ENCODE measurements at places on chromosomes 6 and 20. TPM values are rescaled to one million over a fixed set of nuclear protein-coding genes. Genes with fewer than 3 reads are reported as not detected.
A peak's percentile ranks its signal among the peaks of the same experiment; 100 is the strongest.

KCNQ2 gene
- 2.3 TPM for total RNA-seq

DNA sequence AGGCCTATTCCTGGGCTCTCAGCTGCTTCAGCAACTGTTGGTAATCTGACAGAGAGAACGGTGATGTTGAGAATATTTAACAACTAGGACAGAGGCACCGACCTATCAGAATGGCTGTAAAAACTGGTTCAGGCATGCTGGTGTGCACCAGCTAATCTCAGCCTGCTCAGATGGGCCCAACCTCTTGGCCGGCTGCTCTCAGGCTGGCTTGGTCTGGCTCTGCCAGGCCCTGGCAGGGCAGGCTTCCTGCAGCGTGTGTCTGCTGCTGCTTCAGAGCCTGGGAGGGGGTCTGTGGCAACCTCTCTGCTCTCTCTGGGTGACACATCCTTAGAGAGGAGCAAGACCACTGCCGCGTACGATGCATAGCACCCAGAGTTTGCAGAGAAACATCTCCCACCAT, 4.8 kb downstream of the SLC2A12 start:
- peak; percentile 55 for DNase-seq

CD83 gene
- 1.8 TPM for total RNA-seq

GRCh38 chr20:49938173-49939163, 2.3 kb downstream of the RNF114 start:
- DNase-seq, result peak; percentile 69

DNA sequence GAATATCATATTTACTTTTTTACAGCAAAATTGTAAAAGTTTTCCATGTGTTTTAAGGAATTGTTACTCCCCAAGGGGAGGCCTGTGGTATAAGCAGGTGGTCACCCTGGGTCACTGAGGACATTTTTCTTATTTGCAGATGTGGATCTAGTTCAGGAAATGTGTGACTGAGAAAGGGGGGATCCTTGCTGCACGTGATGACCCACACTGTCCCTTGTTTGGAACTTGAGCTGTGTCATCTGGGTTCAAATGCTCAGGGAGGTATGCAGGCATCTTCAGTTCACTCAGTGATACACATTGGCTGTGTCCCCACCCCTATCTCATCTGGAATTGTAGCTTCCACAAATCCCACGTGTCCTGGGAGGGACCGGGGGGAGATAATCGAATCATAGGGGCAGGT, 431.9 kb upstream of the CDH4 start:
- no peak for DNase-seq

DNA sequence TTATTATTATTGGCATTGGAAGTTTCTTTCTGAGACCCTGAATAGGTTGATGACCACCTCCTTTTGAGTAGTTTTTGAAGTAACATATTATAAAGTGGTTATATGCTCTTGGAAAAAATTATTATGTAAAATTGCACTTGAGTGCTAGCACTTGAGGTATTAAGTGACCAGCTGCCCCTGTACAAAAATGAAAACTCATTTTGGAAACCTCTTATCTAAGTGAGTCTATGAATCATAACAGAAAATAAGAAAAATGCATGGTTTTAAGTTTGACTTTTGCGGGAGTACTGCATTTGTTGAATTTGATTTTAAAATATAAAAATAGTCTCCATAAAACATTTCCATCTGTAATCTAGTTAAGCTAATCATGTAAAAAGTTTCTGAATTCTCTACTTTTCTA, 248.3 kb downstream of the TMEM242 start:
- no peak for DNase-seq

- no peak for DNase-seq
Observed at GRCh38 chr6:143258945-143259344, 191.6 kb downstream of the ADAT2 start.

SRXN1 gene
- 55.3 TPM for total RNA-seq

DNA sequence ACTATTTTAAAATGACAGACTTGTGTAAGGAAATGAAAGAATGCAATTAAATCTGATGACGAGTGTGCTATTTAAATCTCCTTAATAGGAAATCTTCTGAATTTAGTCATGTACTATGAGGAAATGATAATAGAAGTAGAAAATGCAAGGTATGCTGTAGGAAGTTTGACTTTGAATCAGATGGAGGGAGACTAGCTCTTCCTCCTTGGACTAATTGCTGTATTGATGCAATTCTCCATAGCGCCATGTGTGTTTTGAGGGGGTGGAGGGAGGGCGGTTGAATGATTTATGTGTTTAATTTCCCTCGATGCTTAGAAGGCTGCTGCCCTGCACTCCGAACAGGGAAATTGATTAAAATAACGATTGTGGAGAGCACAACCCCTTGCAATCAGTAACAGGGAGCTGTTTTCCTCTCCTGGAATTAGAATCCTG, 214.4 kb upstream of the PRND start:
- no peak for DNase-seq

GMDS gene
- total RNA-seq, result 7.2 TPM

KCNQ5 gene
- total RNA-seq, result 0.11 TPM

DNA sequence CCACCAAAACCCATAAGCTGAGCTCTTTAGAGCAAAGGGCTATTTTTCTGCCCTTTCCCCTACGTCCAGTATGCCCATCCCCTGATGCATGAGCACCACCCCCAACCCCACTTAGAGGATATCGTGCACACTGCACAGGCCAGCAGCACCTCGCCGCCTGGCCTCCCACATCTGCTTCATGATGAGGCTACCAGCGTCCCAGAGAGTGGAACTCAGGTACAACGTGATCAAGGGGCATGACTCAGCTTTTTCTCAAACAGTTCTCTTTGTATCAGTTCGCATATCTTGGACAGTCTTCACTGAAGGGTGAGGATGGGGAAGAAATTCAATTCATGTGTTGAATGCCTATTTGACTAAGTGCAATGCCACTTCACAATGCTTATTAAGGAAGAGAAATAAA, 81.9 kb upstream of the QKI start:
- DNase-seq, result no peak

- DNase-seq, result no peak
Observed at GRCh38 chr20:21796059-21796458, 90.6 kb downstream of the PAX1 start.

DNA sequence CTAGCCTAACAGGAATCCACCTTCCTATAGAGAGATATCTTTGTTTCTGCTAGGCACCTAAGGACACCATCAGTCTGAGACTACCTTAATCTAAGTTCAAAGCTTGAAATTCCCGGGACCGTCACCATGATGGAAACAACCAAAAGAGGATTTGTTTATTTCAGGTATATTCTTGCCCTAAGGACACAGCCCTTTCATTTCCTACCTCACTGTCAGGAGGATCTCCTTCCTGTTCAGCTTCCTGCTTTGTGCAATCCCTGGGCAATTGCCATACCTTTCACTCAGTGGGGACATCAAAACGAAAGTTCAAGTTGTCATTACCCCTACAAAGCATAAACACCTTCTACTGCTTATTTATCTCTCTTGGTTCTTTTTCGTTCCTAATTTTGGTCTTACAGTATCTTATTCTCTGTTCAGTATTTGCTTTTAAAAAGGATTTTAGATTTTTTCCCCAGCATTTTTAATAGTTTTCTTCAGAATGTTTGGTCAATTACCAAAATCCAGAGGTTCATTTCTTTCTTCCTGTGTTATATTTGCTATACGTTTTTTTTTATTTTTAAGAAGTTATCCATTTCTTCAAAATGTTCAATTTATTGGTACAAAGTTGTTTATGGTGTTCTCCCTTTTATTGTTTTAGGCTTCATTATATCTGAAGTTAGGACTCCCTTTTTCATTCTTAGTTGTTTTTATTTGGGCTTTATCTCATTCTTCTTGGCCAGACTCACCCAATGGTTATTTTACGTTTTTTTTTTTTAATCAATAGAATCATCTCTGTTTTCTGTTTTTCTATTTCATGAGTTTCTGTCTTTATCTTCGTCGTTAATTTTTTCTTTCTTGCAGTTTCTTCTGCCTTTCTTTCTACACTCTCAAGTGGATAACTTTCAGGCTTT, 13.0 kb upstream of the TBPL1 start:
- DNase-seq, result no peak

ULBP2 gene
- total RNA-seq, result 0.93 TPM

GGTLC1 gene
- total RNA-seq, result not detected

DNA sequence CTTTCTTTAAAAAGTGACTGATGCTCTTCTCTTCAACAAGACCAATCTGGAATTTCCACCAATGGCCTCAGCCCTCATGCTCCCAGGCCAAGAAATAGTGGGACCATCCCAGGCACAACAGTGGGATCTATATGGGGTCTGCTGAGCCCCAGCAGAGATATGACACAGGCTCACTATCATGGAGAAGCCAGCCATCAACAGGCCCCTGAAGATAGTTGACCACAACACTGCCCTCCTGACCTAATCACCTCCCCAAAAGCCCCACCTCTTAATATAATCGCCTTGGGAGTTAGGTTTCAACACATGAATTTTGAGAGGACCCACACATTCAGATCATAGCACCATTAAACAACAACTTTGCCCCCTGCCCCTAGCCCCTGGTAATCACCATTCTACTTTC, 16.8 kb upstream of the MCM3 start:
- DNase-seq, result no peak

TRIM39 gene
- total RNA-seq, result 7.7 TPM

CLIC5 gene
- total RNA-seq, result 285 TPM

DNA sequence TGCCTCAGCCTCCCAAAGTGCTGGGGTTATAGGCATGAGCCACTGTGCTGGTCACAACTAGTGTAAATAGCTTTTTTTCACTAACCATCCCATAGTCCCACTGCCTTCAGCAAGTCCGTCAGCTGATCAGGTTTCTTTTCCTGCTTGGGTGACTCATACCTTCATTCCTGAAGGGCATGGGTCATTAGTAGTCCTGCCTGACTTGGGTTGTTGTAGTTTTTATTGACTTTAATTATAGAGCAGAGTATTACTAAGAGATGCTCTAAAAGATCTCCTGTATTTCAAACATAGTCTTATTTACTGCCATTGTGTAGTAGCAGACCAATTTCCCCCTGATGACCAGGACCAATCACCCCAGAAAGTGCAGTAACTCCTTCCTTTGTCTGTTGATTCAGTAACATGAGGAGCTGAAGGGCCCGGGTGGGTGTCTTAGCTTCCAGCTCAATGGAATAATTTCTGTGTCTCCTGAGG, 25.8 kb downstream of the HLA-C start:
- DNase-seq, result no peak

- DNase-seq, result no peak
Observed at GRCh38 chr6:131946992-131947955, 3.9 kb downstream of the CCN2 start.

DNA sequence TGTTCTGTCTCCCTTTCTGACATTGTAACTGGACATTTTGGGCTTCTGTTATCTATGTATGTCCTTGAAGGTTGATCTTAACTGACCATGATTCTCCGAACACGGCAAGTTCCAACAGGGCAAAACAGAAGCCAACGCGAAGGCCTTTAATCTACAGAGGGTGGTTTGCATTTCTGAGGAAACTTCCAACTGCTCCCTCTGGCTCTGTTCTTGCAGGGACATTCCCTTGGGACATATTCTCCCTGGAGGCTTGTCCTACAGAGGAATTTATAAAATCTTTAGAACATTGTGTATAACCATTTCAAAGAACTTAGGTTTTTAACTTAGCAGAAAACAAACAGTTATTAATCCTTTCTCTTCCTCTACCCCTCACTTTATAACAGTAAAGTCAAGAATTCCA, 189.0 kb upstream of the CDYL start:
- DNase-seq, result no peak

DNA sequence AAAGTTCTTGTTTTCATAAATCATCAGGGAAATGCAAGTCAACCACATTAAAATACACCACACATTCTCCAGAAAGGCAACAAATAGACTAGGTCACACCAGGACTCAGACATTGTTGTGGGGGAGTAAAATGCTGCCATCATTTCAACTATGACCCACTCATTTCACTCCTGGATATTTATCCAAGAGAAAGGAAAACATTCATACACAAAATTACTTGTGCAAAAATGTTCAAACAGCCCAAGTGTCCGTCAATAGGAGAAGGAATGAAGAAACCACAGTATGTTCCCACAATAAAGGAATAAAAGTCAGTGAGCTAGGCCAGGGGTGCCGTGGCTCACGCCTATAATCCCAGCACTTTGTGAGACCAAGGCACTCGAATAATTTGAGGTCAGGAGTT, 81.5 kb upstream of the QKI start:
- no peak for DNase-seq

NDRG3 gene
- 34.4 TPM for total RNA-seq

DNA sequence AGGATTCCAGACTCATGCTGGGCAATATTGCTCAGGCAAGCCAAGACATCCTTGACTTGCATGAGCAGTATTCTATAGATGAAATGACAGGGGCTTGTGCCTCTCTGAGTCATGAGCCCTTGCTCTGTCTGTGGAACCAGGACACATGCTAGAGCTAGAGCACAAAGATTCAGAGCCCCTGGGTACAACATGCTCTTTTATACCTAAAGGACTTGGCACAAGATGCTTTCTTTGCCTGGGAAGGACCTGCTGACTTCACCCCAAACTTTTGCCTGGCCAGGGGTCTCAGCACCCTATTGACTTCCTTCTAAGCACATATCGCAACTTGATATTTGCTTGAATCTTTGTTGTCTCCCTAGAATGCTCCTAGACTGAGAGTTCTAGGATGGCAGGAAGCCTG, 27.4 kb downstream of the TGM6 start:
- no peak for DNase-seq

NEU1 gene
- total RNA-seq, result 26.0 TPM

DNA sequence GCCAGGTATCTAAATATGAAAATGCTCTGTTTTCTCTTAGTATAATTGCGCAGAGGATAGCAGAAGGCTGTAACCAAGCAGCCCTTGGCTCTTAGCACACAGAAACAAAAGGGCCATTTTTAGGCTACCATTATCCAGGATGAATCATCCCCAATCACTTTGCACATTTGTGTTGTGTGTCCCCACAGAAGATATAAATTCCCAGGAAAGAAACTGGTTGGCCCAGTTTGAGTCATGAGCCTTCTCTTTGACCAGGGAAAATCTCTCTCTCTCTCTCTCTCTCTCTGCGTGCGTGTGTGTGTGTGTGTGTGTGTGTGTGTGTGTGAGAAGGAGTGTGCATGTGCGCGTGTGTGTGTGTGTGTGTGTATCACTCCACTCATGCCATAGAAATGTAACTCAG, 178.5 kb downstream of the FRK start:
- no peak for DNase-seq

DNA sequence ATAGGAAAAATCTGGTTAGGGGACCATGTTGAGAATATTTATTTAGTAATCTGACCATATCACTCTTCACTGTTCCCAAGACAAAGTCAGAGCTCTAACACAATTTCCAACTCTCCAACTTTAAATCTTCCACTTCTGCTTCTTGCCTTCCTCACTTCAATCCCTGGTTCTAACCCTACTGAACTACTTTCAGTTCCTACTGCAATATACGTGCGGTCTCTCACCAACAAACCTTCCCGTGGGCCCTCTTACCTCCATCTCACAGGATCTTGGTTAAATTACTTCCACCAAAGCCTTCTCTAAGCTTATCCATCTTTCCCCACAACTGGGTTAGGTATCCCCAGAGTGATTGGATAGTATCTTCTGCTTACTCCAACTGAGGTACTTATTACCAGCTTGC, 8.0 kb downstream of the EIF2S2 start:
- no peak for DNase-seq

FHL5 gene
- total RNA-seq, result 5.3 TPM

MAN1A1 gene
- total RNA-seq, result 19.7 TPM

GRCh38 chr6:54267798-54268197, 40.4 kb upstream of the TINAG start:
- DNase-seq, result no peak

Measured in left ventricle myocardium inferior (tissue), 1 donor.